ENCODE measurements at places on chromosomes 5 and 9.

GRCh38 chr9:90775657-90776056 is 26.0 kb upstream of the SYK start:
- DNase-seq = no peak

DNA sequence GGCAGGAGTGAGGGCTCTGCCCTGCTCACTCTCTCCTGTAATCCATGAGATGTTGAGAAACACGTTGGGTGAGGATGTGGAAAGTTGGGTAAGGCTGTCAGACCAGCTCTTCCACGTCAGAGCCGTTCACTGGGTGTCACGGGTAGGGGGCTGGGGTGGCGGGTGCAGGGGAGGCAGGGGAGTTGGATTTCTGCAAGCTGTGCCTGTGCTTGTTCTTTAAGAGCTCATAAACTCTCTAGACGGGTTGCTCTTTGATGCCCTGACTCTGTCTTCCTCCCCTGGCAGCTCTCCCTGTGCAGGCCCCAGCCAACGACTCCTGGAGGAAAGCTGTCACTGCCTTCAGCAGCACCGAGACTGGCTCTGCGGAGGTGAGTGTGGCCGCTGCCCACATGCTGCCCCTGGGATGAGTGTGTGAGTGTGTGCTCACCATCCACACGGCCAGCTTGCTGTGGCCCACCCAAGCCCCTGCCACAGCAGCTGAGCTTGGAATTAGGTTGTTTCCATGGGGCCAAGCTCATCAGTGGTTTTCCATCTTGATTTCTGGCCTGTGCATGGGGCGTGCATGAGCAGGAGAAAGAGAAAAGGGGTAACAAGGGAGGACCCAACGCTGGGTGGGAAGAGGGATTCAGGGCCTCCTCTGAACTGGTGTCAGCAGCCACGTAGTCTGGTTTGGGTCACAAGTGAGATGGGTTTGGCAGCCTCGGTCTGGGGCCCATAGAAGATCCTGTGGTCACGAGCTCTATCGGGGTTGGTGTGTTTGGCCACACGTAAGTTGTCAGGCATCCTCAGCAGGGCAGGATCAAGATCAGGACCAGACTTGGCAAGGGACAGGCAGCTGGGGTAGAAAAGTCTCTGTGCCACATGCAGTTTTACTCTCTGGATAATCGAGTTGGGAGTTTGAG is 21.0 kb upstream of the POMT1 start:
- DNase-seq = no peak

GRCh38 chr5:33981408-33982162 is 2.9 kb downstream of the SLC45A2 start:
- DNase-seq = peak; percentile 51

GRCh38 chr5:149166128-149166527 is 24.8 kb downstream of the ABLIM3 start:
- peak; percentile 59 for DNase-seq

GRCh38 chr9:33166231-33167083 is 679 bp downstream of the B4GALT1 start:
- peak; percentile 40 for DNase-seq

DNA sequence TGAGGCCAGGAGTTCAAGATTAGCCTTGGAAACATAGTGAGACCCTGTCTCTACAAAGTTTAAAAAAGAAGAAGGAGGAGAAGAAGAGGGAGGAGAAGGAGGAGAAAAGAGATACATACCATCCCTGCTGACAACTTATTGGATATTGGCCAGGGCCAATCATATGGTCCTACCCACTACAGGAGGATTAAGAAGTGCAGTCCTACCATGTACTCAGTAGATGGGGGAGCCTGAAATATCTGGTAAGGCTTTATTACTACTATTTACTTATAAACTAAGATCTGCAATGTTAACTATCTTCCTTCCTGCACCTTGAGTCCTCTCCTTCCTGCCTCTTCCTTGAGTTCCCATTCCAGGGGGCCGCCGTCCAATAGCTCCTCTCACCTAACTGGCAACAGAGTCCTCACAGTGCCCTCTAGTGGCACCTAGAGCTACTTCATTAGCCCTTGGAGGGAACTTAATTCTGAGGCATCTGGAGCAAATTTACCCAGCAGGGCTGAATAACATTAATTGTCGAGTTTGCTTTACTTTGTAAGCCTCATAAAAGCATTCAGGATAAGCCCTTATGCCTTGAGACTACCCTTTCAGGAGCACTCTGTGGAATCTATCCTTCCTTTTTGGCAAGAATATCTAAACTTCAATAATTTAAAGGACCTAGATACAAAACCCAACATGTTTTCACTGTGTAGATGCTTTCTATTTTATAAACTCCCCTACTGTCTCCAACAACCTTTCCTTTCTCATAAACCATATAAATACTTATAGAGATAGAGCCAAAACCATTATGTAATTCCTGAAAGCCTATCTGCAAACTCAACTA is 39.1 kb upstream of the RANBP6 start:
- peak; percentile 72 for DNase-seq

- DNase-seq = no peak
Observed at GRCh38 chr5:122220511-122220910, 91.2 kb downstream of the ZNF474 start.

- DNase-seq = no peak
Observed at GRCh38 chr5:74390822-74391221, 249.7 kb downstream of the ENC1 start.

GRCh38 chr9:76873056-76873792 is 32.7 kb downstream of the PRUNE2 start:
- peak; percentile 54 for DNase-seq

- DNase-seq = no peak
Observed at GRCh38 chr9:75134495-75134894, 46.2 kb downstream of the OSTF1 start.

GRCh38 chr5:7811715-7812114 is 39.2 kb downstream of the CFAP90 start:
- no peak for DNase-seq

- peak; percentile 49 for DNase-seq
Observed at GRCh38 chr9:122370869-122371755, at the start of gene PTGS1. PTGS1 (plus strand) TSS chr9:122371024; CDS start chr9:122371085, 61 bp downstream.

DNA sequence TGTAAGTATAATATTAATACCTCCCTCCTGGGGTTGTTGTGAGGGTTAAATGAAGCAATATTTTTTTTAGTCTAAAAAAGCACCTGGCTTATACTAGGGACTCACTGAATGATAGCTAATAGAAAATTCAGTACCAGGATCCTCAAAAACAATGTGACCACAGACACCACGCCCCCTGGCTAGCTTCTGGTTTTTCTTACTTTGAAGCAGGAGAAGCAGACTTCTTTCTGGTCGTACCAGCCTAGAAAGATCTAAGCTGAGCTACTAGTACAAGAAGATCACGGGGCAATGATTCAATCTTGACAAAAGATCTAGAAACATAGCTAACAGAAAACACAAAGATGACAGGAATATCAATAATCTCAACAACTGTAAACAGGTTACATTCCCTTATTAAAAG is 218.5 kb upstream of the SLC30A5 start:
- DNase-seq = no peak

GRCh38 chr9:97568461-97569275 is 64.5 kb downstream of the TSTD2 start:
- no peak for DNase-seq

DNA sequence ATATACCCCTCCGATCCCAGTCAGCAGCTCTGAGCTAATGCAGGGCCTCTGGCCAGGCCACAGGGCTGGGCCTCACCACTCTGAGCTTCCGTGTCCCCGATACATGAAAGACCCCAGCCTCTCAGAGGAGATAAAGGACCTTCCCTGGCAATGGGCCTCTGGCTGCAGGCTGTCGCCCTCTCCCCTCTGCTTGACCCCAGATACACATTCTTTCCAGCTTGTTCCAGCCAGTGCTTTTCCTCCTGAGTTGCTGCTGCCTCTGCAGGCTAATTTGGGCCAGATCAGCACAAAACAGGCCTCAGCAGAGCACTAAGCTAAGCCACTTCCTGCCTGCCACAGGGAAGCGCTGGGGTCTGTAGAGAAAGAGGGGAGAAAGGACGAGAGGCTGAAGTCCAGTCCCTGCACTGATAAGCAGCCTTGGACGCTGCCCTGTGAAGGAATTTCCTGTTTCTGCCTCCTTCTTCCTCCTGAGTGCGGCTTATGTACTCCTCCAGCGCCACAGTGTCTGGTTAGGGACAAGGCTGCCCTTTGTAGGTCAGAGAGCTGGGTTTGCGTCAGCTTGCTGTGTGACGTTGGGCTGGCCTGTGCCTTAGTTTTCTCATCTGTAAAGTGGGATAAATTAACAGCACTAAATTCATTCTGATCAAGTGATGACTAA is 73.0 kb upstream of the IL17B start:
- peak; percentile 71 for DNase-seq

DNA sequence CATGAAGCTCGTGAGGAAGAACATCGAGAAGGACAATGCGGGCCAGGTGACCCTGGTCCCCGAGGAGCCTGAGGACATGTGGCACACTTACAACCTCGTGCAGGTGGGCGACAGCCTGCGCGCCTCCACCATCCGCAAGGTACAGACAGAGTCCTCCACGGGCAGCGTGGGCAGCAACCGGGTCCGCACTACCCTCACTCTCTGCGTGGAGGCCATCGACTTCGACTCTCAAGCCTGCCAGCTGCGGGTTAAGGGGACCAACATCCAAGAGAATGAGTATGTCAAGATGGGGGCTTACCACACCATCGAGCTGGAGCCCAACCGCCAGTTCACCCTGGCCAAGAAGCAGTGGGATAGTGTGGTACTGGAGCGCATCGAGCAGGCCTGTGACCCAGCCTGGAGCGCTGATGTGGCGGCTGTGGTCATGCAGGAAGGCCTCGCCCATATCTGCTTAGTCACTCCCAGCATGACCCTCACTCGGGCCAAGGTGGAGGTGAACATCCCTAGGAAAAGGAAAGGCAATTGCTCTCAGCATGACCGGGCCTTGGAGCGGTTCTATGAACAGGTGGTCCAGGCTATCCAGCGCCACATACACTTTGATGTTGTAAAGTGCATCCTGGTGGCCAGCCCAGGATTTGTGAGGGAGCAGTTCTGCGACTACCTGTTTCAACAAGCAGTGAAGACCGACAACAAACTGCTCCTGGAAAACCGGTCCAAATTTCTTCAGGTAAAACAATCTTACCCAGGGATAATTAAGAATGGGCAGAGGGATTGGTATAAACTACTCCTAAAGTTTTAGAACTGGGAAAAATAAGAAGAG is 12.9 kb downstream of the ITGA1 start:
- DNase-seq = peak; percentile 81

GRCh38 chr9:128124873-128125579 is 2.5 kb downstream of the PTGES2 start:
- DNase-seq = peak; percentile 60

GRCh38 chr5:119330367-119331183 is 25.2 kb upstream of the TNFAIP8 start:
- no peak for DNase-seq

DNA sequence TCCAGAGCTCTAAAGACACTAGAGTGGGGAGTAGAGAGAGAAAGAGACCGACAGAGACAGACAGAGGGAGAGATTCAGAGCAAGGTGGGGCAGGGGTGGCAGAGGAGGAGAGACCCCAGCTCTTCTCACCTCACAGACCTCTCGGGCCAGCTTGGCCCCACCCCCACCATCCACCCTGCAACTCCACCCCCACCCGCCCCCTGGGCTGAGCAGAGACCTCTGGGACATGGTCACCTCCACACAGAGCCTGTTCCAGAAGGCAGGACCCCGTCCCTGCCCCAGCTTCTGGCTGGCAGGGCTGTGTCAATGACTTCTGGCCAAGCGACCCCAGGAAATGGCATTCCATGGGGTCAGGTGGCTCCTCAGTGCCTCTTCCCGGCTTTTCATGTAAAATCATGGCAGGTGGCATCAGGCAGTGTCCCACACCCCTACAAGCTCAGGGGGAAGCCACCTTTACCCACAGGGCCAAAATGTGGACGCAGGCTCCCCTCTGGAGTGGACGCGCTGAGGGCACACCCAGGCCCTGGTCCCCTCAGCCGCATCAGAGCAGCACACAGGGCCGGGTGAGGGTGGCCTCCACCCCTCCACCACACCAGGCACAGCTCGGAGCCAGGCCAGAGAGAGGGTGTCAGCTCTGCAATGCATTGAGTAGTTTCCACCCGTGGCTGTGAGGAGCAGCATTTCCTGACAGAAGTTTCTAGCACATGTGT is 131.2 kb upstream of the LPCAT1 start:
- no peak for DNase-seq

- no peak for DNase-seq
Observed at GRCh38 chr5:7397937-7398336, 2.0 kb downstream of the ADCY2 start.

DNA sequence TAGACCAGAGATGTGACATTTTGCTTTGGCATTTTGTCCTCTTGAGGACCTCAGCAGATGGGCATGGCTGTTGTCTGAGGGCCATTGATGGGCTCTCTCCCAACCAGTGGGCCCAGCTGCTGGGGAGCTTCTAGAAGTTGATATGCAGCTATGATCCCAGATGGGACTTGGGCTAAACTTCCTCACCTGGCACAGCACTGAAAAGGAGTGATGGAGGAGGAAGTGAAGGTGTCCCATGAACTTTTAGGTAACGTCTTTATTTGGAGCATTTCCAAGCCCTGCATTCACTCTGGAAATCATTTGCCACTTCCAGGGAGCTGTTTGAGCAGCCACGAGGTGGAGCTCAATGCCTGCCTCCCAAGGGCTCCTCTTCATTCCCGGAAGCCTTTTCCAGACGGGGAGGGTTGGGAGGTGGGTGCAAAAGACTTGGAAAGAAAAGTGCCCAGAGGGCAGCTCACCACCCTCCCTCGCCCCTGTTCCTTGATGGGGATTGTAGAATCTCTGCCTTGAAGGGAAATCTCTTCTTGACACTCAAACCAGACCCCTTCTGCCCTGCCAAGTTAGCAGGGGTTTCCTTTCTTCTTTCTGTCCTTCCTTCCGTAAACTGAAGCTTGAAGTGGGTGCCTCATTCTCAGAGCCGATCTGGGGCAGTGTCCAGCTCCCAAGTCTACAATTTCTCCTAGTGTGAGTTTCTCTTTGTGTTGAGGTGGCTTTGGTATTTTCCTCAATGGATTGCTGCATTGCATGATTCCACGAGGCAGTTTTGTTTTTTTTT is 18.1 kb upstream of the NEUROG1 start:
- peak; percentile 62 for DNase-seq

DNA sequence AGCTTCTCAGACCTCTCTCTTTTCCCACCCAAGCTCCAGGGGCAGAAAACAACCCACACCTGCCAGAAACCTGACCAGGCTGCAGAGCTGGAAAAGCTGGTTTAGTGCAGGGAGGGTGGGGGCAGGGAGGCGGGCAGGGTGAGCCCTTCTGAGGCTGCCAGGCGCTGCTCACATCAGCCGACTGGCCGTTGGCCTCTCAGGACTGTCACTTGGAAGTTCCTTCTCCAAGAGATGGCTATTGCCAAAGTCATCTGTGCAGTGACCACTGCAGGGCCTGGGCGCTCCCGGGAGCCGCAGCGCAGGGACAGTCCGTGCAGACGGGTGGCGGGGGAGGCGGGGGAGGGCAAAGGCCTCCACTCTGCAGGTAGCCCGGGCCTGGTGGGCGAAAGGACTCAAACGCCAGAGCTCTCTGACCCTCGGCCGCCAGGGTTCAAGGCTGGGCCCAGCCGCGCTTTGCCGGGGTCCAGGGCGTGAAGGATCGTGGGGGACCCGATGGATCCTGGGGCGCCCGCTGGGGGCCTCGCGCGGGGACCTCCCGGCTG is 205.0 kb upstream of the IER5L start:
- DNase-seq = no peak

DNA sequence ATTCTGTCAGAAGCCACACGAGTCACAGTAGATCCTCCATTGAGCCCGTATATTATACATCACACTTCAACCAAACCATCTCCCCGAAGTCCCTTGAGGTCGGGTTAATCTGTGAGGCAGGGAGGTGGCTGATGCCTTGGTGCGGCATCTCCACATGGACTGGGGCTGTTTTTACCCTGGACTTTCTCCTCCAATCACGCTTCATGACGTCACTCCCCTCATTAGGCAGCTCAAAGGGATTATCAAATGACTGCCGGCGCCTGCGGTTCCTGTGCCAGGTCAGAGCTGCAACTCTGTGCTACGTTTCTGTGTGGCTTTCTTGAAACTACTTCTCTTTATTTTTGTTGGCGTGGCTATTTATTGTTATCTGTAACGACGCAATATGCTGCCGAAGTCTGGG is 53.7 kb downstream of the TMOD1 start:
- DNase-seq = no peak
